Activated naive CD4-positive, alpha-beta T cell (primary cell): ENCODE measurements at places on chromosomes 5 and 9.

- DNase-seq: no peak
Observed at GRCh38 chr9:126882746-126883145, 22.3 kb downstream of the ZBTB34 start.

DNA sequence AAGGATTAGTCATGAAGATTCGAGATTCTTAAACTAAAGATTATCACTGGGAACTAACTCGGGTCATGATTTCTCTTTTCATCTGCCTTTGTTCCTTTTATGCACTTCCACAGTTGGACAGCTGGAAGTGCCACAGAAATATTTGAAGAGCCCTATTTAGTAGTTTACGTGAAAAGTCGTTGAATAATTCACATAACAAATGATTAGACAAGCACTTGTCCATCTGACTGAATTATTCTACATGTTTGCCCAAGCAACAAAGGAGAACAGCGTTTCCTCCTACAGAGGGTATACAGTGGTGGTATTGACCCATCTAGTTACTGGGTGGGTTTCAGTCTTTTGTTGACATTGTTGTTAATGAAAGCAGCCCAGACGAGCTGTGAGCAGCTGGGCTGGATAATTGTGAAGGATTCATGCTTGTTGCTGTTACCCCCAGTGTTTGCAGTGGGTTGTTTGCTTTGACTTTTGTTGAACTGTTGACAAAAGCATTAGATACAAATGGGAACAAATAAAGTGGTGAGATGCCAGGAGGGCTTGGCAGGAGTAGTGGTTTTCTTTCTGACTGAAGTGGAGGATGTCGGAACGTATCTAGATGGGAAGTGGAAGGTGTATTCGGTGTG, 96.2 kb downstream of the TLE4 start:
- no peak for DNase-seq

GRCh38 chr5:79329453-79329852, 93.5 kb downstream of the JMY start:
- DNase-seq: no peak

GRCh38 chr5:107485184-107485583, 185.6 kb downstream of the EFNA5 start:
- DNase-seq: no peak

DNA sequence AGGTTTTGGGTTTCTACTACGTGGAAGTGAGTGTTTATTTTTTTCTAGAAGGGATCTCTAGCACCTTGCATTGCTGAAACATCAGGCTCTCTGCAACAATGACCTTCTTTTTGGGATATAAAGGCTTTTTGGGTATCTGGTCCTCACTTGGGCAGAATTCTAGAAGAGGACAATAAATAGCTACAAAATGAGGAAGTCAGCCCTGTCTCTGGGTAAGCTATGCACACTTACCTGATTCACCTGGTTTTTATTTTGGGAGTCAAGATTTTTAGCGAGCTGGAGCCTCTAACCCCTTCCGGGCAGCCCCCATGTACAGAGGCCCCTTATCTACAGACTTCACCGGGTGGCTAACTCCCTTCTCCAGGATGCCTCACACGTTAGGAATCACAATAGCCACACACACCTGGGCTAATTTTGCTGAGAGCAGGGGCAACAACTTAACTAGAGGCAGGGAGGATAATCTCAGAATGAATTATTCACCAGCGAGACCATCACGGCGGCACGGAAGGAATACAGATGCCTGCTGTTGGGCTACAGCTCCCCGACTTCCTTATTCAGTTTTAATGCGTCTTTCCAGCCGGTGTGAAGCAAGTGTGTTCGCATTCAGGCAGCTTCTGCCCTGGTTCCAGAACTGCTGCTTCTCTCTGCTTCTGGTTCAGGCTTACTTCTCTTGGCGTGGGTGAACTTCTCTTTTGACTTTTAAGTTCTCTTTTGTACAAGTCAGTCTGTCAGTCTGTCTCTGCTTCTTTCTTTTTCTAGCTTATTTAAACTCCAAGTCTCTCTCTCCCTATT, 341.0 kb upstream of the PANK3 start:
- DNase-seq: no peak

DNA sequence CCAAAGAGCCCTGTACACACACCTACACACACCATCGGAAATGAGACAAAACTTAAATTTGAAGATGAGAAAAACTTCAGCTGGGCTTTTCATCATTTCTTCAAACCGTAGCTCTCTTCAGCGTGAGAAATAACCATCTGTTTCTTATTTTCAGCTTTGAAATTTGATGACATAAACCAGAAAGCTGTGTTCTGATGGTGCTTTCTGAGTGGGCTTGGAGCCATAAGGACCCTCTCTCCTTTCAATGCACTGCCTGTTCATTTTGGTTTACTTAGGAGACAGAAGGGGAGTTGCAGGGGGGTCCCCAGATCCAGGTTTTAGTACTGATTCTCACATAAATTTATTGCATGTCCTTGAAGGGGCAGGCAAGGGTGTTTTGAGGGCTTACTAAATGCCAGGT, 9.5 kb downstream of the FBXO10 start:
- DNase-seq: no peak

DNA sequence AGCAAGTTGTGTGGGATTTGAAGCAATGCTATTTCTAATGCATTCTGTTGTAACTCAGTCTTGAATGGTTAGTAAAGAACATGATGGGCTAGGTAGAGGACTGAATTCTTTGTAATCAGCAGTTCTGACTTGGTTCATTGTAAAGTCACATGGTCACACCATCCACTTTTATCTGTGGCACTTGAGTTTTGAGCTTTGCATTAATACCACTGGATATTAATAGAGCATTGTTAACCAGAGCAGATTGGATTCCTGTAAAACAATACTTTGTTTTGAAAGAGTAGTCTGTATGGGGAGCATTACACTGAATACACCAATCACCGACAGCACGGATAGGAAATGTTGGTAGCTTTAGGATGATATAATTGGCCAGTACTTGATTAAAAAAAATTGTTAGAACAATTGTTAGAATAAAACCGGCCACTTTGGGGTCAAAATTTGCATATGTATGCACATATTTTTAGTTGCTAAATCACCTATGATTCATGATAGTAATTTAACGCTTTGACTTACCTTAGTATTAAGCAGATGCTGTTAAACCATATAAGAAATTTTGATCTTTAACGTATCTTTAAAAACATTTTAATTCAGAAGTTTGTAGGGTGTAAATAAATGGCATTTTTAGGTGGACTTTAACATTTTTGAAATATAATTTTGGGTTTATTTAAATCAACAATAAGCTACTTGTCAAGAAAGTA, 17.4 kb downstream of the SLC12A2 start:
- DNase-seq: no peak

DNA sequence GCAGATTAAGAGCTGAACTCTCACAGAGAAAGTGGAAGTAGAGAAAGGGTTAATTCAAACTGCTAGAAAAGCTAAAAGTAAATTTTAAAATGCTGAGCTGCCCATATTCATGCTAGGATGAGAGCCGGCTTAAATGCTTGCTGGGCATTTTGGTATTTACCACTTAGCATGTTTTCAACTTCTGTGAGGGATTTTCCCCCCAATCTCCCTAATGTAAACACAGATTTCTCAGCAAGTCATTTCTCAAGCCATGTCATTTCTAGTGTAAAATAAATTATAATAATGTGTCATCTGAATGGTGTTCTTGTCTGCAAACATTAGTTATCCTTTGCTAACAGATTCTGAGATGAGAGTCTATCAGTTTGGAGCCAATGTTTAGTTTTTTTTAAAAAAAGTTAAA, 22.3 kb downstream of the RPS23 start:
- DNase-seq: no peak

GRCh38 chr5:135308752-135309151, 90.3 kb downstream of the MACROH2A1 start:
- no peak for DNase-seq

- DNase-seq: no peak
Observed at GRCh38 chr9:12766357-12766756, 8.5 kb upstream of the LURAP1L start.

DNA sequence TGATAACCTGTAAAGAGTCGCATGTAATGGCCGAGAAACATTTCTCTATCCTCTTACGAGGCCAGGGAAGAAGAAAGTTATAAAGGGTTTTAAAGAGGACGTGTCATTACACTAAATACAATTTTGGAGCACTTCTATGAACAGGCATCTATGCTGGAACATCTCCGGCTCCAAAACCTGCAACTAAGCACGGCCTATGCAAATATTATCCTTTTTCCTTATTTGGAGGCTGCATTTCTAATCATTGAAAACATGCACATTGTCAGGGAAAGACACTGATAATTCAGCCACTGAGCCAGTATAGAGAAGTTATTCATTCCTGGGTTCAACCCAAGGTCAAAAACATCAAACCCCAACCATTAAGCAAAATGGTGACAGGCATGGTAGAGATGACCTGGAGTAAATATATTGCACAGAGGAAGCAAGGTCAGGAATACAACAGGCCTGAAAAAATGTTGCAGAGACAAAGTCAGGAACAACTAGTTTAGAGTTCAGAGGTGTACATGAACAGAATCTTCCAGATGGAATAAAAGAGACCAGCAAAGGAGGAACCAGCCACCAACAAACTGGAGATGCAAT, 674.1 kb downstream of the NR2F1-AS1 start:
- DNase-seq: no peak

- DNase-seq: peak; percentile 70
Observed at GRCh38 chr5:175796536-175797499, 74.6 kb upstream of the CPLX2 start.

DNA sequence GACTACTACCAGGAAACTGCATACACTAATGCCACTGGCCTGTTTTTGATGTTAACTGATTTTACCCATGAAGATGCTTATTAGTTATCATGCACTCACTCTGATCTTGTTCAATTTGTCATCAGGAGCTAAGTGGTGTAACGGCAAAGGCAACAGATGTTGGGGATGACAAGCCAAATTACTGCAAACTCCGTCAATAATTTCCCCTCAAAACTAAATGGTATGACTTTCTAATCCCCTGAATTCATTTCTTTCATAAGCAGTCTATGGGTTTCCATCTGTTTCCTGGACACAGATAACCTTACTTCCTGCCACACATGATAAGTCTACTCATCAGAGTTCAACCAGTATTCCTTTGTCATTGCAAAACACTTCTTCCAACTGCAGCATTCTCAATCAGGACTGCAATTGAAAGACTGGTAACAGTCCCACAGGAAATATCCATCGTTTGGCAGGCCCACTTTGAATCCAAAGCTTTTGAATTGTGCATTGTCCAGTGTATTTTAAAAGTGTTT, 96.2 kb upstream of the SMC2 start:
- no peak for DNase-seq

DNA sequence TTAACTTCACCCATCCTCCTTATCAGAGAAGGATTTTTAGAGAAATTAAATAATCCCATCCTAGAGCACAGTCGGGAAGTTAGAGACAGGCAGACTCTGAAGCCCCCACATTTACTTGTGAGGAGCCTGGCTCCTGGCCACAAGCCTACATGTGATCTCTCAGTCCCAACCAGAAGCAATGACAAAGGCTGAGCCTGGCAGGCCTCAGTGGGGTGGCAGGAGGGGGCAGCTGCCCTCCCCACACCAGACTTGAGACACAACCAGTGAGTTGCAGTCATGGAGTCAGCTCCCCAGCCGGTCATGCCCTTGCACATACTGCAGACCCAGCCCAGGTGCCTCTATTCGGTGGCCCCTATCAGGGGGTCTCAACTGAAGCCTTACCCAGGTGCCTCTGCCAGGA, 11.0 kb downstream of the NAIF1 start:
- no peak for DNase-seq

GRCh38 chr5:148666353-148666752, 12.0 kb upstream of the HTR4 start:
- no peak for DNase-seq

DNA sequence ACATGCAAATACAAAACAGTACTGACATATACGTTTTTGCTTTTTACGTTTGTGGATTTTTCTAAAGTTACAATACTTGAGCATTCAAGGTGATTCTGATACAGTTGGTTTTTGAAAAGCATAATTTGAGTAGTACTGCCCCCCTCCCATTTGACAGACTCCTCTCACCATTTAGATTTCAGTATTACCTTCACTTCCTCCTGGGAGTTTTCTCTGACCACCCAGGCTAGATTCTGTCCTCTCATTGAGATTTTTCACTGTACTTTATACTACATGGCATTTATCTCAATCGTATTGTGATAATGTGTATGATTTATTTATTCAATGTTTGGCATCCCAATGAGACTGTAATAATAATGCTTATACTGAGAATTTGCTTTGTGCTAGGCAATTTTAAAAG, 32.8 kb upstream of the SMAD5 start:
- no peak for DNase-seq

DNA sequence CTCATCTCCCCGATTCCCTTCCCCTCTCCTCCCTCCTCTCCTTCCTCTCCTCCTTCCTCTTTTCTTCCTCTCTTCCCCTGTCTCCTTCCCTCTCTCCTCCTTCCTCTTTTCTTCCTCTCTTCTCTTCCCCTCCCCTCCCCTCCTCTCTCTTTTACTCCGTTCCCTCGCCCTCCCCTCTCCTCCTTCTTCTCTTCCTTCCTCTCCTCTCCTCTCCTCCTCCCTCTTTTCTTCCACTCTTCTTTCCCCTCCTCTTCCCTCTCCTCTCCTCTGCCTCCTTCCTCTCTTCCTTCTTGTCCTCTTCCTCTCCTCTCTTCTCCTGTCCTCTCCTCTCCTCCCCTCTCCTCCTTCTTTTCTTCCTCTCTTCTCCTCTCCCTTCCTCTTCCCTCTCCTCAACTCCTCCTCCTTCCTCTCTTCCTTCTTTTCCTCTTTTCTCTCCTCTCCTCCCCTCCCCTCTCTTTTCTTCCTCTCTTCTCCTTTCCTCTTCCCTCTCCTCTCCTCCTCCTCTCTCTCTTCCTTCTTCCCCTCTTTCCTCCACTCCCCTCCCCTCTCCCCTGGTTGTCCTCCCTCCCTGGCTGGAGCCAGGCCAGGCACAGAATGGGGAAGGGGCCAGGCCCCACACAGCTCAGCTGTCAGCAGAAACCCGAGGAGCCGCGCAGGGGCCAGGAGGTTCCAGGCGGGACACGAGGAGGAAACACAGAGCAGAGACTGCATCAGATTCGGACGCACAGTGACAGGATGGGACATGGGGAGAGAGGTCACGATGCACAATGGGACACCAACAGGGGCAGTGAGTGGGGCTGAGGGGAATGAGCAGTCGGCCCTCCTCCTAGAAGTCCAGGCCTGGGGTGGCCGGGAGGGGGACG, 48.0 kb downstream of the CAMK2A start:
- no peak for DNase-seq

DNA sequence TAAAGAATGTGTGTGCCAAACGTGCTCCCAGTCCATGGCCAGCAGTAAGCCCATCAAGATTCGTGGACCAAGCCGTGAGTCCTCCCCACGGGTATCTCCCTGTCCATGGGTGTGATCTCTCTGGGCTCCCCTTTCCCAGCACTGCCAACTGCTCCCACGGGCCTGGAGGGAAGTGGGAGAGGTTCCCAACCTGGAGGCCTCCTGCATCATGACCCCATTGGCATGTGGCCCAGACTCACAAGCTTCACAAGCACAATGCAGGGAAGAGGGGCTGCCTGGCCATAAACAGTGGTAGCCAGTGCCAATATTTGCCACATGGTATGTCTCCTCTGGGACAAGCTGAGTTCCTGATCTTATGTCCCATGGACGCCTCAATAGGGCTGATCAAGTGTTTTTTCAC, 59.1 kb downstream of the ABLIM3 start:
- DNase-seq: no peak

- DNase-seq: no peak
Observed at GRCh38 chr5:65262649-65263059, 219.1 kb downstream of the ADAMTS6 start.

GRCh38 chr5:32936329-32936728, 225.2 kb downstream of the NPR3 start:
- DNase-seq: no peak

- DNase-seq: no peak
Observed at GRCh38 chr5:78245136-78245535, 49.4 kb downstream of the AP3B1 start.
